Coronary artery (tissue), 2 donors: ENCODE measurements at places on chromosomes 2 and 18.
A peak's percentile ranks its signal among the peaks of the same experiment; 100 is the strongest.

DNA sequence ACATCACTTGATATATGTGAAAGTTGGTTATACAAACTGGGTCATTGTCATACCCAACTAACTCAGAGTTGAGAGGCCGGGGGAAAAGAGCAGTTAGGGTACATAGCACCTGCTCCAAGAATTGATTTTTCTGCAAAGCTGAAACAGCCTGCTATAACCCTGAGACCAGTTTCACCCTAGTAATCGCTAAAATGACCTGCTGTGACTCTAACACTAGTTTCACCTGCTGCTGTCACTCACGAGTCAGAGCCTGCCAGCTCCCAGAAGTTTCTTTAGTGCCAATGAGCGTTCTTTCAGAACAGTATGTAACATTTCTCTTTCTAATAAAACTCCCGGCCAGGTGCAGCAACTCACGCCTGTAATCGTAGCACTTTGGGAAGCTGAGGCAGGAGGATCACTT, 28.0 kb downstream of the SRSF7 start:
- no peak for DNase-seq

DNA sequence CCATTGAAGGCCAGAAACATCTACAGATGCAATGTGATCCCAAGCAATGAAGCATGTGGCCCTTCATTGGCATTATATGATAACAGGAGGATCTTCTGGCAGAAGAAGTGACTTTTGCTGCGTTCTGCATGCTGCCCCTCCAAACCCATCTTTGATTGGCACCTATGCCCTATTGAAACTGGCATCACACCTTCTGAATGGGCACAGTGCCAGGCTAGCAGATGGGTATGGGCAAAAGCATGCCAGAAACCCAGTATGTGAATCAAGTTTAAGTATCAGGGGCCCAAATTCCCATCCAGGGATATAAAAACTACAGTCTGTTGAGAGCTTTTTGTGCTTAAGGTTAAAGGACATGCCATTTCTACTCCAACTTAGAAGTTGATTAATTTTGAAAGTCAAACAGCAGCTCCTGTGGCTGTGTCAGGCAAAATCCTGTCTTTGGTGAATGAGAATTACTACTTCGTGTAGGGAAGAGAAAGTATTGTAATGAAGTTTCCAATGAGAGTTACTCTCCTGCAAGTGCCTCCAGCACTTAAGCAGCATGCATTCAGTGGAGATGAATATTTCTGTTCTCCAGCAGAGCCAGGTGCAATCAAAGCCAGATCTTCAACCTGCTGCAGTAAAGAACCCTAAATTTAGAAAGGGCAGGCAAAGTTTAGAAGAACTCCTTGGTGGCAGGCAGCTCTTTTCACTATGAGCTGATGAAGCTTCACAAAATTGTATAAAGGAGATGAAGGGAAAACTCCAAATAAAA, 8.6 kb downstream of the VRK2 start:
- no peak for DNase-seq

DNA sequence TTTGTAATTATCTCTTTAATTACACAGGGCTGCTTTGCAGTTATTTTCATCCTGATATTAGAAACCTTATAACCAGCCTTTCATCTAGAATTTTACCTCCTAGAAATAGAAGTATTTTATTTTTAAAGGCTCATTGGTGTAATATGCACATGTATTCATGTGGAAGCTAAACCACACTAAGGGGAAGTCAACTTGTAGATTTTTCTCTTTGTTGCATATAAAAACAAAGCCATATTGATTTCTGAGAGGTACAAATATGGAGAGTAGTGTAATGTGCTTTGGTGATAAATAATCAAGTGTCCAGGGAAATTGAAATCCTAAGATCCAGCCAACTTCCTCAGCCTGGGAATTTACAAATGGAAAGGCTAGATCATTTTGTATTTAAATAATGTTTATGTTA, 301.2 kb downstream of the LRATD1 start:
- no peak for DNase-seq

- no peak for DNase-seq
Observed at GRCh38 chr2:12844511-12844910, 127.8 kb downstream of the TRIB2 start.

DNA sequence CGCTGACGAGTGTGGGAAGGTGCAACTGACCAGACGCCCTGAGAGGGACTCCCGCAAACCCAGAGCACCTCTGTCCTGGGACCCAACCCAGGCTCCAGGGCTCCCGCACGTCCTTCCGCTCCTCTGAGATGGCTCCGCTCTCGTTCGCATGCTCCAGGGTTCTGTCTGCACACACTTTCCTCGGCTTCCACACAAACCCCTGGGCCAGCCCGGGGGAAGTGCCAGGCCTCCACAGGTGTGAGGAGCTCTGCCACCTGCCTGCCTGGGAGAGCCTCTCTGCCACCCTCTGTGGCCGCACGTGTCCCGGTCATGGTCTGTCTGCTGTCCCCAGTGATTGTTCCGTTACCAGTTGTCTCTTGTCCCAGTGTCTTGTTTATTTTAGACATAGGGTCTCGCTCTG, 222.9 kb downstream of the HDAC4 start:
- DNase-seq, result peak; percentile 47

DNA sequence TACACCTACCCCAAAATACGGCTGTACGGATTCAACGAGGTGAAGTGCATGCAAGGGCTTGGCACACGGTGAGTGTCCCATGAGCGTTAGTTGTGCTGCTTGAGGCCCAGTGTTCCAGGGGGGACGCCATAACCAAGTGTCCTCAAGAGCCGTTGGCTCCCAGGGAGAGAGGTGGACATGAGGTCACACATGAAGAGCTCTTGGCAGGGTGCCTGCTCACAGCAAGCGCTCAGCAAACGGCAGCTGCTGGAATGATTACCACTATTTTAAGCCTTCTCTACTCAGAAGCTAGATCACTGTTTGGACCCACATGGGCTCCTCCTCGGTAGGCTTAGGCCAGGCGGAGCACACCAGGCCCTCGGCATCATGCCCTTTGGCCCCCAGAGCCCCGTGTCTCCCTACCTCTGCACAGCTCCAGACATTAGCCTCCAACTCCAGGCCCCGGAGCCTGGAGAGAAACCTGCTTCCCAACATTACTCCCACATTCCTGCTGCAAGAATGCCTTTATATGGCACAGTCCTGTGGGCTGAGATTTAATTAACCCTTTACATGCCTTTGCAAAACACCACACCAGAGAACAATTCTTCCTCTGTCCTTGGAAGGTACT, 68.4 kb upstream of the PPP1CB start:
- peak; percentile 84 for DNase-seq
